Stimulated activated CD4-positive, alpha-beta T cell treated with anti-CD3 and anti-CD28 coated beads, Interleukin-1b, Interleukin-23, amount 100 ng/mL, for 1 hour (primary cell): ENCODE measurements at places on chromosomes 2 and 18.

DNA sequence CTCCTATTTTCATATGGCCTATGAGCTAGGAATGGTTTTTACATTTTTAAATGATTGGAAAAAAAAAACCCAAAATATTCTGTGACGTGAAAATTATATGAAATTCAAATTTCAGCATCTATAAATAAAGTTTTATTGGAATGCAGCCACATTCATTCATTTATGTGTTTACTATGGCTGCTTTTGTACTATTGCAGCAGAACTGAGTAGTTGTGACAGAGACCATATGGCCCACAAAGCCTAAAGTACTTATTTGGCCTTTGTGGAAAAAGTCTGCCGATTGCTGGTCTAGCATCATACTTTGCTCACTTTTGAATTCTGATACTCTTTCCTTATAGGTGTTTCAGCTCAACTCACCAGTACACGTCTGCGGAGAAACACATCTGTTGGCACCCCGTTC, 39.0 kb downstream of the MYO3B start:
- DNase-seq, result no peak

GRCh38 chr2:207446653-207447052, 83.1 kb upstream of the CREB1 start:
- no peak for DNase-seq

GRCh38 chr2:47388888-47389287, 14.1 kb upstream of the MSH2 start:
- DNase-seq, result no peak

GRCh38 chr2:120576509-120577474, 158.9 kb upstream of the GLI2 start:
- DNase-seq, result no peak

DNA sequence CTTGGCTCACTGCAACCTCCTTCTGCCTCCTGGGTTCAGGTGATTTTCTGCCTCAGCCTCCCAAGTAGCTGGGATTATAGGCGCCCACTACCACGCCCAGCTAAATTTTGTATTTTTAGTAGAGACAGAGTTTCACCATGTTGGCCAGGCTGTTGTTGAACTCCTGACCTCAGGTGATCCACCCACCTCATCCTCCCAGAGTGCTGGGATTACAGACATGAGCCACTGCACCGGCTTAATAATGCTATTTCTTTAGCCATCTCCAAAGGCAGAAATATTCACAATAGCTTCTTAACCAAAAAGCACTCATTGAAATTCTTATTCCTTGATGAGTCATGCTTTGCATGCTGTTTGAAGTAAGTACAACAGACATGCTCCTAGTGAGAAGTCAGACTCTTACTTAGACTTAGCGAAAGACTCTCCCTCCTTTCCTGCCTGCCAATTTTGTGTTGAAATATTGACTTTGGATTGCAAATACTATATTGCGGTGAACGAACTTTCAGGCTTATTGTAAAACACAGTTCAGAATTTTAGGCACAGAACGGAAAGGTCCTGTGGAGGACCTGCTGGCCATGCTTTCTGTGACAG, 4.4 kb downstream of the ACTR3 start:
- DNase-seq, result no peak

- peak; percentile 15 for DNase-seq
These were observed 272.4 kb downstream of the AGAP1 start for GRCh38 chr2:235766278-235766677.

GRCh38 chr2:25692143-25692542, 18.8 kb upstream of the DTNB start:
- no peak for DNase-seq

- no peak for DNase-seq
These were observed 117.9 kb downstream of the SPHKAP start for GRCh38 chr2:228063558-228063957.

GRCh38 chr18:4765401-4765800, 310.3 kb upstream of the DLGAP1 start:
- no peak for DNase-seq

DNA sequence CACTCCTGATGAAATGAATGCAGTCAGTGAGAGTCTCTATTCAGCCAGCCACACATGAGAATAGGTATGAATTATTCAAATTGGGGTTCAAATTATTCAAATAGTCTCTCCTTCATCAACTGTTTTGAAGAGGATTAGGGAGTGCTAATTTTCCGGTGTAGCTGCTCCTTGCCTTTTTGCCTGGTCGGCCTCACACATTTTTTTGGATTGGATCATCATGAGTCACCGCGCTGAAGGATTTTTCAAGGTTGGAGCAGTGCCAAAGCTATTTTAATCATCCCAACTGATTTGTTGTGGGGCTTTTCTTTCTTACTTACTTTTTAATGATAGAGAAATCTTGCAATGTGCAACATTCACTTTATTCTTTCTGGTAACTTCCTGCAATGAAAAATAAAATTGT, 2.4 kb upstream of the DTNA start:
- no peak for DNase-seq

DNA sequence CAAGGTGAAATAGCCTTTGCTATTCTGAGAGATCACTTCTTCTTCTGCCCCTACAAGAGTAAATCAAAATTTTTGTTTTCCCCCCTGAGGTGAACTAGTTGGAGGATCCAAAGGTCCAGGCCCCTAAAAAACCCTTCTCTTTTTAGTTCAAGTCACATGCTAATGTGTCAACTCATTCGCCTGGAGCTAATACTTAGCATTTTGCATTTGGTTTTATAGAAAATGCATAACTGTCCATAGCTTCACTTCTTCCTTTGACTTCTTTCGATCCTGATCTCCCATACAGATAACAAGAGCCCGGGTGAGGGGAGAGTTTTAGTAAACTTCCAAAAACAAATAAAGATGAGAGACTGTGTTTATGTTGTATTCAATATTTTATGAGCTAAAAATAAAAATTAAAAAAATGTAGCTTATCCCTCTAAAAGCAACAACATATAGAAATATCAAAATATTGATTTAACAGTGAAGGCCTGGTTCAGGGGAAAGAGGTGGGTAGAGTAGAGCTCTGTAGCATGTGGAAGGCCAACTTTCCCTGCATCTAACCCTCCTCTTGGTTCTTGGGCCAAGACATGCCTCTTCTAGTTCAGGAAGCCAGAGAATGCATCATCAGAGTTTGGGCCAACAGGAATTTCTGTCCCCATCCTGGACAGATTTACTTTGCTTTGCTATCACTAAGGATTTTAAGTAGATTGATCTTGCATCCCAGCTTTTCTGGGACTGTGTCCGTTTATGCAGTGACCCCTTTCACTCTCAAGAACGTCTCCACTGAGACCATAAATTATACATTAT, 333.8 kb downstream of the ALK start:
- no peak for DNase-seq

- no peak for DNase-seq
These were observed 178.5 kb downstream of the PDE1A start for GRCh38 chr2:182248362-182248761.

- DNase-seq, result no peak
These were observed 207.1 kb upstream of the SPOPL start for GRCh38 chr2:138294451-138294850.

DNA sequence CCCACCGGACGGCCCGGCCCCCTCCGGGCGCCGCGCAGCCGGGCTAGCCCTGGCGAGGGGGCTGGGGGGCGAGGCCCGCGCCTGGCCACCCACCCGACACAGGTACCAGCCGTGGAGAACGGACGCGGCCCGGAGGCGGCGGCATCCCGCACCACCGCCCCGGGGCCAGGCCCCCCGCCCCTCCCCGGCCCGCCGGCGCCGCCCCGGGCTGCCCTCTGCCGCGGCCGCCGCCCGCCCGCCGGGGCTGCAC, 405 bp downstream of the SOS1 start:
- no peak for DNase-seq

- no peak for DNase-seq
These were observed 30.3 kb upstream of the ACYP2 start for GRCh38 chr2:54085069-54085468.

DNA sequence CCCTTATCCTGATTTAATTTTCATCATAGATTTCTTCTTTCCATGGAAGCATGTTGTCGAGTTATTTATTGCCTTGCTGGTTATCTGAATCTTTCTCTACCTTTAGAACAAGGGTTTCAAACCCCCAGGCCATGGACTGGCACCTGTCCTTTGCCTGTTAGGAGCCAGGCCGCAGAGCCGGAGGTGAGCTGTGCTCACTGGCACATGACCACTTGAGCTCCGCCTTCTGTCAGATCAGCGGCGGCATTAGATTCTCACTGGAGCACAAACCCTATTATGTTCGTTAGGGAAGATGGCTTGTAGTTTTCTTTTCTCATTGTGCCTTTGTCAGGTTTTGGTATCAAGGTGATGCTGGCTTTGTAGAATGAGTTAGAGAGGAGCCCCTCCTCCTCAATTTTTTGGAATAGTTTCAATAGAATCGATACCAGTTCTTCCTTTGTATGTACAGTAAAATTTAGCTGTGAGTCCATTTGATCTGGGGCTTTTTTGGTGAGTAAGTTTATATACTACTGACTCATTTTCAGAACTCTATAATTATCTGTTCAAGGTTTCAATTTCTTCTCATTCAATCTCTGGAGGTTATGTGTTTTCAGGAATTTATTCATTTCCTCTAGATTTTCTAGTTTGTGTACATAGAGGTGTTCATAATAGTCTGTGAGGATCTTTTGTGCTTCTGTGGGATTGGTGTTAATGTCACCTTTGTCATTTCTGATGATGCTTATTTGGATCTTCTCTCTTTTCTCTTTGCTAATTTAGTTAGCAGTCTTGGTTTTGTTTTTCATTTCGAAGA, 668.0 kb upstream of the FAM98A start:
- DNase-seq, result no peak

- no peak for DNase-seq
These were observed 1.7 kb downstream of the EML4 start for GRCh38 chr2:42170619-42171395.

- no peak for DNase-seq
These were observed 176.6 kb downstream of the GFPT1 start for GRCh38 chr2:69210385-69210784.

GRCh38 chr2:204754898-204755297, 209.6 kb downstream of the PARD3B start:
- no peak for DNase-seq

GRCh38 chr18:12026562-12026961, 45.3 kb downstream of the IMPA2 start:
- no peak for DNase-seq
